CMK (cell line): ENCODE measurements at places on chromosomes 5 and 9.

DNA sequence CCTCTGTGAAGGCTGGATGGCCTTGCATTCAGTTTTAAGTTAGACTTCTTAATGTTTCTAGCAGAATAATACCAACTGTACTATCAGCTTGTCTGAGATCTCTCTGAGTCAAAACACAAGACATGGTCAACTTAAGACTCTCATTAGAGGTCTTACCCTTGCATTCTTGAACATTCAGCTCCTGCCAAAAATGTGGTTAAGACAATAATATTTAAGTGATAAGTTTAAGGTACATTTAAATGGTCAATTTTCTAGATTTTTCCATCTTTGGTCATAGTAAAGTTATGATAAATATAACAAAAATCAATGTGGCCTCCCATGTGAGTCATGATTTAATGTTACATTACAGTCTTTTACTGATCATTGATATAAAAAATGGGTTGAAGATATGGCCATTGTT is 75.0 kb downstream of the NR2F1 start:
- DNase-seq = no peak

DNA sequence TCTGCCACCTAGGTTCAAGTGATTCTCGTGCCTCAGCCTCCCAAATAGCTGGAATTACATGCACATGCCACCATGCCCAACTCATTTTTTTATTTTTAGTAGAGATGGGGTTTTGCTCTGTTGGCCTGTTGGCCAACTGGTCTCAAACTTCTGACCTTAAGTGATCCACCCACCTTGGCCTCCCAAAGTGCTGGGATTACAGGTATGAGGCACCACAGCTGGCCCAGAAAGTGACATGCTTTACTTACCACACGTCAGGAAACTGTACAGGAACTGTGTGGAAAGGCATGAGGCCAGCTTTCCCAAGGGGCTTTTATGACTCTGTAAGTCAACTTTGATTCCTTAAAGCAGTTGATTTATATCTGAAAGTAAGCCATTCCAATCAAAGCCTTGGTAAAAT is 25.0 kb downstream of the DNAJB5 start:
- DNase-seq = no peak

DNA sequence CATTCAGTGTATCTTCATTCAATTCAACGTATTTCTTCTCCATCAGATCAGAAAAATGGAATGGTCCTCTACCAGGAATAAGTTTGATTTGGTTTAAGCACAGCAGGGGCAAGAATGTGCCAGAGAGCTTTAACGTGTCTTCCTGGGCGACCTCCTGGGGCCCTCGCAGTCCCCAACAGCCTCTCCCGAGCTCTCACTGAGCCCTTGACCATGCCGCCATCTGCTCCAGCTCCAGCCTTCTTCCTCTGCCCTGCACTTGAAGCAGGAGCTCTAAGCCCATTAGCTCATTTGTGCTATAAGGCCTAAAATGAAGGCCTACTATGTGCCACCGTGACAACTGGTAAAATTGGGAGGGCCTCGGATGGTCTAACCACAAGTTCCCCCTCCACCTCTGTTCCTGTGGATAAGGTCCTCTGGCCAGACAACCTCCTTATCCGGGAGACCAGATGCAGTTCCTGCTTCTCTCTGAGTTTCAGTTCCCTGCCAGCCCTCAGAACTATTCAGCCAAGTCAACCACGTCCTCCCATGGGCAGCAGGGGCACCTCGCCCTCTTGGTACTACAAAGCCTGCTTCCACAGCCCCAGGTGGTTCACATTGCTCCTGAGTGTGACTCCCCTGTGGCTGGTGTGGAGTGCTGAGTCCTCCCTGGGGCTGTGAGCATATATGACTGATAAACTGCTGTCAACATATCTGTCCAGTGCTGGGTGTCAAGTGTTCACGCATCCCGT is 35.8 kb downstream of the C5orf15 start:
- peak; percentile 96 for DNase-seq

- DNase-seq = no peak
Observed at GRCh38 chr5:176677209-176677939, 30.1 kb downstream of the TSPAN17 start.

DNA sequence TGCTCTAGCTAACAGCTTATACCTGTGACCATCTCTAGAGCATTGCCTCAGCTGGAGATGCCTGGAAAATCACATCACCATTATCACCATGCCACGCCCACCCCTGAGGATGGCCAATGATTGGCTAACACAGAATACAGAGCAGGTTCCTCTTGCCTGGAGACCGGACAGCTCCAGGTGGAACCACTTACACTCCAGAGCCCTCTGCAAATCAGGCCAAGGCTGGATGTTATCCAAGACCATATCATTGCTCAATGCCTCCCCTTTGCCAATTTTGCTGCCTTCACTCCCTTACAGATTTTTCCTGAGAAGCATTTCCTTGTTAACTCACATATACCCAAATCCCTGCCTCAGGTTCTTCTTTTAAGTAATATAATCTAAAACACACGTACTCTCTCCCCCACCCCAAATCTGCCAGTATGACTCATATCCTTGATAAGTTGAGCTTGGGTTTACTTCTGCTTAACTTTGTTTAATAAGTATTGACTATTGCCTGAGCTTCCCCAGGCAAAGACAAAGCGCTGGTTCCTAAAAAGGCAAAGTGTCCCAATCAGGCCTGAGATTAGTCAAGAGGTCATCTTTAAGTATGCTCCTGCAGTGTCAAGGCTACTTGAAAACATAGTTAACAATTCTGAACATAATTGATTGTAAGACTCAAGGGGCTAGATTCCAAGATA is 309.6 kb downstream of the EPB41L4A start:
- DNase-seq = no peak

DNA sequence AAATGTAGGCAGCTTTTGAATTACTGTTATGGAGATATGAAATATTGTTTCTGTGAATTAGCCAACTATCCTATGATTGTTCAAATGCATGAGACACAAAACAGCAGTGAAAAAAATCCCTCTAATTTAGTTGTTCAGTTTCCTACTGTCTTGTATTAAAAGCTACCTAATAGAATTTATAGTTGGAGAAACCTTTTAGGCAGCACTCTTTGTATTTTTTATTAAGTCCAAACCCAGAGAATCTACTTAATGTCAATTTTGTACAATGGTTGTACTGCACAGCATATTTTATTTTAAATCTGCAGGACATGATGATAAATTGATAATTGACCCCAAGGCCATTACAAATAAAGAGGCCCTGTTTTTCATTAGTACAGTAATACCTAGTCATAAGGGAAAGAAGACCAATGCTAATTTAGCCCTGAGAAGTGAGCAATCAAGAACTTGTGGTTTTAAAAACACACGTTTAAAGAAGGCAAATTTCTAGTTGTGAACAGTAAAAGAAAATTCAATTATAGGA is 607.5 kb downstream of the ISL1 start:
- DNase-seq = no peak

GRCh38 chr9:37528652-37529471 is 43.1 kb downstream of the POLR1E start:
- no peak for DNase-seq

GRCh38 chr5:157749462-157749799 is 5.9 kb downstream of the LSM11 start:
- DNase-seq = no peak

DNA sequence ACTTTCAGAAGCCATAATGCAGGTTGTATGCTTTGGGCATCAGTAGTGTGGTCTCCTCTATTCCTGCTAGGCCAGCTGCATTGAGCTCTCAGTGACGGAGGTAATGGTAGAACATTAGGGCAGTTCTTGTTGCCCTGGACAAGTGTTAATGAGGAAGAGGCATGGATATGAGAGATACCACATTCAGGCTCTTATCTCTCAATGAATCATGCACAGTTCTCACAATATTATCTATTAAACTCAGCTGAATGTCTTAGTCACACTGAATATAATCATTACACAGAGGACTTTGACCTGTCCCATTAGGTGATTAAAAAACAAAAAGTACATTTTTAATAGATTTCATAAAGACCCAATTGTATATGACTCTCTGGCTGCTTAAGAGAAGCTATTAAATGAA is 76.6 kb upstream of the SSBP2 start:
- no peak for DNase-seq

GRCh38 chr5:36730537-36731216 is 124.3 kb downstream of the SLC1A3 start:
- DNase-seq = no peak

DNA sequence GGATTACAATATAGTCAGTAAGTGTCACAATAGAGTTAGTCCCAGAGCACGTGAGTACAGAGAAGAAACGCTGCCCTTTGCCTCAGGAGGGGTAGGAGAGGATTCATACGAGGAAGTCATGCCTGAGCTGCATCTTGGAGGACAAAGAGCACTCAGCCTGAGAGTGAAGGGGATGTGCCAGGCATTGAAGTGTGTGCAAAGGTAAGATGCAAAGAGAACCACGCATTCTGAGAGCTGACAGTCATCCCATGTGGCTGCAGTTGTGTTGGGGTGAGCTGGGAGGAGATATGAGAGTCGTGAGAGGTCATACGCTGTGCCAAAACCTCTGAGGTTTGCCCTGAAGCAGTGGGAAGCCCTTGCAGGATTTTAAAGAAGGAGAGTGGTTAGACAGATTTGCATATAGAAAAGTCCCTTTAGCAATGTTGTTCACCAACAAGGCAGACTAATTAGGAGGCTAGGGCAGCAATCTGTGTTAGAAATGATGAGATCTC is 97.5 kb downstream of the PIP5K1B start:
- no peak for DNase-seq

- no peak for DNase-seq
Observed at GRCh38 chr5:121430538-121430937, 421.1 kb upstream of the FTMT start.

- DNase-seq = no peak
Observed at GRCh38 chr5:170782438-170782837, 1.1 kb upstream of the GABRP start.

GRCh38 chr5:124825250-124825982 is 79.0 kb upstream of the ZNF608 start:
- no peak for DNase-seq
